ENCODE measurements at places on chromosomes 16 and 17.

GRCh38 chr16:58428621-58429542 lies 36.6 kb downstream of the GINS3 start:
- DNase-seq, result no peak

DNA sequence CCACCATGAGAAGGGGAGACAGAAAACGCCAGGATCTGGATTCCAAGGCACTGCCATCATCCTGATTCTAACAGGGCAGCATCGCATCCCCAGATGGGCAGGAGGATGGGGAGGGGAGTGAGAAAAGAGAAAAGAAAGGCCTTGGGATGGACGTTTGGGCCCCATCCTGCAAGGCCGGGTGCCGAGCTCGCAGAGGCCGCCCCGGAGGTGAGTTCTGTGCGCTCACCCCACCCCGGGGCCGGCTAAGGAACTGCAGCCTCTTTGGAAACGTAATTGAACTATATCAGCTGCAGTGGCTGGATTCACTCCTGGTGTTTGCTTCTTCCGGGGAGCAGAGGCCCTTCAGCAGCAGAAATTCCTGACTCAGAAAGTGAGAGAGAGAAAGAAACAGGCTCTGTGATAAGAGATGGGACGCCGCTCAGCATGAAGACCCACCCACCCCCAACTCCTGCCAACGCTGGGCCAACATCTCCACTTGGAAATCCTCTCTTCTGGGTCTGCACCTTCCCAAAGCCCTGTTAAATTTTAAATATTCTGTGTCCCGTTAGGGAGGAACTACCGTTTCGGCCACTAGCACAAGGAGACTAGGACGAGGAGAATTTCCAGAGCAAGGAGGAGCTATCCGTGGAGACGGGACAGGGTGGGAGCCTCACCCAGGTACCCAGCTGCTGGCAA lies 8.5 kb upstream of the SSTR2 start:
- no peak for DNase-seq

DNA sequence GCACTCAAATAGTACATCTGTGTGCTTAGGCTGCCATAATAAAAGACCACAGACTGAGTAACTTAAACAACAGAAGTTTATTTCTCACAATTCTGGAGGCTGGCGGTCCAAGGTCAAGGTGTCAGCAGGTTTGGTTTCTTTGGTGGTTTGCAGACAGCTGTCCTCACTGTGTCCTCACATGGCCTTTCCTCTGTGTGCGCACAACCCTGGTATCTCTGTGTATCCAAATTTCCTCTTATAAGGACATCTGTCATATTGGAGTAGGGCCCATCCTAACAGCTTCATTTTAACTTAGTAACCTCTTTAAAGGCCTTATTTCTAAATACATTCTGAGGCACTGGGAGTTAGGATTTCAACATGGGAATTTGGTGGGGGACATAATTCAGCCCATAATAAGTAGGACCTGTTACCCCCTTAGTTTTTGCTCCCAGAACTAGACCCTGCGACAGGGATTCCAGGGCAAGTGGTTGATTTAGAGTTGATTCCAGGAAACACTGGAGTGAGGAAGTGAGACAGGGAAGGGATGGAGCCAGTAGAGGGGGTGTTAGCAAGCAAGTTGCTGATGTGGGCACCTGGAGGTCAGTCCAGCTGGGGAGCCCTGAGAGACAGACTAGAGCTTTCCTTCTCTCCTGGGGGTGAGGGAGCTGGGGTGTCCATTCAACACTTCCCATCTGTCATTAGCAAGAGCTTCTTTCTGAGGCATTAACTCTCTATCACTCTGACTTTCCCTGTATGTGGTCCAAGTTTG lies 10.9 kb upstream of the ALKBH5 start:
- DNase-seq, result no peak

GRCh38 chr17:80499961-80500665 lies 23.7 kb upstream of the NPTX1 start:
- no peak for DNase-seq

DNA sequence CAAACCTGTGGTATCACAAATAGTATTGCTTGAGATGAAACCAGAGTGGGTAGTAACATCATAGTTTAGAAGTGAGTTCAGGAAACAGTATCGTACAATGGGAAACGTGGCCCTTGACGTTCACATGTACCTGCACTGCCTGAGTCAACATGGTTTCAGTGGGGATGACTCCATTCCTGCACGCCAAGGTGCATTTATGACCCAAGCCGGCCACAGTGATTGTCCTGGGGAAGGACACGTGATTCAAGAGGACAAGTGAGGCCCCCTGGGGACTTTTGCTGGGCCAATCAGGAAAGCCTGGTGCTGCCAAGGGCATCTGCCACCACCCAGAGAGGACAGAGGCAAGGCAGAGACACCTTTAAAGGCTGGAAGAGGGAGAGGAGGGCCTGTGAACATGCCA lies 119.2 kb downstream of the AXIN2 start:
- DNase-seq, result no peak

DNA sequence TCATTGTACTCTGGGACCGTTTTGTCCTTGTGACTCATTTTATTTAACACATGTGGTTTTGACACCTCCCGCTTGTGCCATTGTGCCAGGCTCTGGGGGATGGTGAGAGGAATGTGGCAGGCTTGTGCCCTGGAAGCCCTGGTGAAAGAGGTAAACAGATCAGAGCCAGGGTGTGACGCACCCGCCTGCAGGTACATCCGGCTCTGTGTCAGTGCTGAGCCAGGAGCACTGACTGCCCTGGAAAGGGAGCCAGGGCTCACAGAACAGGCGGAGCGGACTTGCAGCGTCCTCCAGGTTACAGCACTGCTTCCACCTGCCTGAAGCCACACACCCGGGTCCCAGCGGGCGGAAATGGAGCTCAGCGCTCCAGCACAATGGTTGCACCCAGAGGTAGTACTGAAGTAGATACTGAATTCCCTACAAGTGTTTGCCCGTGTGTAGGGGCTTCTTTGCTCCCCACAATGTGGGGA lies 30.6 kb downstream of the CDRT15 start:
- peak; percentile 72 for DNase-seq

DNA sequence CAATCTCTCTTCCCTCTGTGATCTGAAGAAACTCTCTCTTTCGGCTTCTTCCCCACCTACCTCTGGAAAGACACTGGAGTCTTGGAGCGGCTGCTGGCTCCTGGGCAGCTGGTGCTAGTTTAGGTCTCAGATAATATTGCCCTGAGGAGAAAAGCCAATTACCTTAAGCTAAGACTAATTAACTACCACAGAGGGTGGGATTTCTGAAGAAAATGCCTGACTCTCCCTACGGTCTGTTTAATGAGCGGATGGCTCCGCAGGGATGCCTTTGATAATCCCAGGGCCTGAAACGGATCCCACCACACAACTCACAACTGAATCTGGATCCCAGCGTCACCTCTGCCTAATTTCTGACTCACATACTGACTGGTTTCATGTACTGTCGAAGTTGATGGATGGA lies 127.0 kb upstream of the NLRP1 start:
- DNase-seq, result no peak

DNA sequence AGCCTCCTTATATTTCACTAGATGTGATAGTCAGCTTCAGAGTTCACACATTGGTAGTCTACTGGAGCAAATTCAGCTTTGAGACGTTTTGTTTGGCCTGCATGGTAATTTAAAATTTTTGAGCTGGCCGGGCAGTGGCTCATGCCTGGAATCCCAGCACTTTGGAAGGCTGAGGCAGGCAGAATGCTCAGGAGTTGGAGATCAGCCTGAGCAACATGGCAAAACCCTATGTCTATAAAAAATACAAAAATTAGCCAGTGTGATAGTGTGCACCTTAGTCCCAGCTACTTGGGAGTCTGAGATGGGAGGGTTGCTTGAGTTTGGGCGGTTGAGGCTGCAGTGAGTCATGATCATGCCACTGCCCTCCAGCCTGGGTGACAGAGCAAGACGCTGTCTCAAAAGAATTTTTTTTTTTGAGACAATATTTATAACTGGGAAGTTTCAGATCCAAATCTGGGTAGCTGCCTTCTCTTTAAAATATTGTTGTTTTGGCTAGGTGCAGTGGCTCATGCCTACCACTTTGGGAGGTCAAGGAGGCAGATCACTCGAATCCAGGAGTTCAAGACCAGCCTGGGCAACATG lies 4.8 kb upstream of the BLMH start:
- DNase-seq, result no peak

- no peak for DNase-seq
These were observed 218.7 kb downstream of the NTN1 start for GRCh38 chr17:9239793-9240658.
